ENCODE measurements at places on chromosomes 1 and 21.

GRCh38 chr1:167489571-167490340, 28.6 kb downstream of the CD247 start:
- peak; percentile 86 for DNase-seq

DNA sequence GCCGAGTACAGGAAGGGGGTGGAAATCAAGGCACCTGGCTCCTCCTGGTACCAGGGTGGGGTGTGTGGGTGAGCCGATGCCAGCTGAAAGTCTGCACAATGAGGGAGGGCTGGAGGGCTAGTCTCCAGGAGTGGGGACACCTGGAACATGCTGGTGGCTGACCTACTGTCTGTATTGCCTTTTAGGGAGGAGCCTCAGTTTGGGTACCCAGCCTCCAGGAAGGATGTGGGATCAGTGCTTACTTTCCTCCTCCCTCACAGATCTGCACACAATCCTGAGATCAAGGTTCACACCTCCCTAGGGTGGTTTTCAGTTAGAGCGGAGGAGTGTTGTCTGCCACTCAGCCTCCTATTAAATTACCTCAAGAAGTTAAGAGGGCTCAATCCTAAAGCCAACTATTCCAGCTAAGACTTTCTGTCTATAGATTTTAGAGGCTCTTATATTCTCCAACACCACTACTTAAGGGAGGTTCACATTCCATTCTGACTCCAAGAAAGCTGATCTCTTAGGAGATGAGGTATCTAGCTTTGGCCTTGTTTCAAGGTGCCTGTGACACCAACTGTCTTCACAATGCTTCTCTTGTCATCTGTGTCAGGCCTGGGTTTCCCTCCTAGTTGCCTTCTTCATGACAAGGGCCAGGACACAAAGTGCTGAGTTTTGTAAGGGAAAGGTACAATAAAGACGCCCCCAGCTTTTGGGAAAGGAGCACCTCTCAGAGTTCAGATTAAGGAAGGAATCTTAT, 15.7 kb downstream of the SSR2 start:
- DNase-seq, result no peak

DNA sequence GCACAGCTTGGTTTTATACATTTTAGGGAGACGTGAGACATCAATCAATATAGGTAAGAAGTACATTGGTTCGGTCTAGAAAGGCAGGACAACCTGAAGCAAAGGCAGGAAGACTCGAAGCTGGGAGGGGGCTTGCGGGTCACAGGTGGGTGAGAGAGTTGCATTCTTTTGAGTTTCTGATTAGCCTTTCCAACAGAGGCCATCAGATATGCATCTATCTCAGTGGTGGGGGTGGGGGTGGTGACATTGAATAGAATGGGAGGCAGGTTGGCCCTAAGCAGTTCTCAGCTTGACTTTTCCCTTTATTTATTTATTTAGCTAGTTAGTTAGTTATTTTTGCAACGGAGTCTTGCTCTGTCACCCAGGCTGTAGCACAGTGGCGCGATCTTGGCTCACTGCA, 85.6 kb downstream of the WDR4 start:
- no peak for DNase-seq

GRCh38 chr21:46661211-46661625, 25.7 kb downstream of the PRMT2 start:
- peak; percentile 89 for DNase-seq

- no peak for DNase-seq
Observed at GRCh38 chr21:15301014-15301413, 236.2 kb upstream of the NRIP1 start.

DNA sequence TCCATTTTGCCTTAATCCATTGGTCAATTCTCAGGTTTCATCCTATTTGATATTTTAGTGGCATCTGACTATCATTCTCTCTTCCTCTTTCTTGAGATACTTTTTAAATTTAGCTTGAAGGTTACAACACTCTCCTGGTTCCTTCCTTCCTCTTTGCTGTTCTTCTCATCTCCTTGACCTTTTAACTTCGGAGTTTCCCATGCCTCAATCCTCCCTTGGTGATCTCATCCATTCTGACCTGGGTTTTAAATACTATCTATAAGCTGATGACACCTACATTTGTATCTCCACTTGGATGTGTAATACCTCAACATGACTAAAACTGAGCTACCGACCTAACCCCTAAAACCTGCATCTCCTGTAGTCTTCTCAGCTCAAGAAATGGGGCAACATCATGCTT, 4.8 kb upstream of the ZNF687 start:
- DNase-seq, result no peak

- no peak for DNase-seq
Observed at GRCh38 chr1:9169601-9170137, 40.8 kb upstream of the GPR157 start.

DNA sequence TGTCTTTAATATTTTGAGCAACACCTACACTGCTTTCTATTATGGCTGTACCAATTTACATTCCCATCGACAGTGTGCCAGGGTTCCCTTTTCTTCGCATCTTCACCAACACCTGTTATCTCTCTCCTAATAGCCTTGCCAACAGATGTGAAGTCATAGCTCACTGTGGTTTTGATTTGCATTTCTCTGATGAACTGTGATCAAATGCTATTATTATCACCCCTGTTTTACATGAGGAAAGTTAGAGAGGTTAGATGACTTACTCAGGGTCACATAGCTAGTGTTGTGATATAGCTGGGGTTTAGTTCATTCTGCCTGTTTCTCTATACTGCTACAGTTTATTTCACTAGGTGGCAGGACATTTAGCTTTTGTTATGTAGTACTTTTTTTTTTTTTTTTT, 204.1 kb downstream of the FMN2 start:
- DNase-seq, result no peak

DNA sequence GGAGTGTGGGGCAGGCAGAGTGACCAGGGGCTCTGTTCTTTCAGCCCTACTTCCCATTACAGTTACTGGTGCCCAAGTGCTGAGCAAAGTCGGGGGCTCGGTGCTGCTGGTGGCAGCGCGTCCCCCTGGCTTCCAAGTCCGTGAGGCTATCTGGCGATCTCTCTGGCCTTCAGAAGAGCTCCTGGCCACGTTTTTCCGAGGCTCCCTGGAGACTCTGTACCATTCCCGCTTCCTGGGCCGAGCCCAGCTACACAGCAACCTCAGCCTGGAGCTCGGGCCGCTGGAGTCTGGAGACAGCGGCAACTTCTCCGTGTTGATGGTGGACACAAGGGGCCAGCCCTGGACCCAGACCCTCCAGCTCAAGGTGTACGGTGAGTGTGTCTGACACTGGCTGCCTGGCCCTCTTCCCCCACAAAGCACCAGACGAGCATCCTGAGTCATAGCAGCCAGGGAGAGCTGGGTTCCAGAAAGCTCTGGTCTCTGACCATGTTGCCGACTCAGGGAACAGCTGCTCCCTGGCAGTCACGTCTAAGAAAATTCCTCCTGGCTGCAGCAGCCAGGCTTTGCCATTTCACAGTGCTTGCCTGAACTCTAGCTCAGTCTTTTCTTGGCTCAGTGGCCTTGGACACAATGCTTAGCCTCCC, 3.3 kb downstream of the SLAMF8 start:
- DNase-seq, result no peak

DNA sequence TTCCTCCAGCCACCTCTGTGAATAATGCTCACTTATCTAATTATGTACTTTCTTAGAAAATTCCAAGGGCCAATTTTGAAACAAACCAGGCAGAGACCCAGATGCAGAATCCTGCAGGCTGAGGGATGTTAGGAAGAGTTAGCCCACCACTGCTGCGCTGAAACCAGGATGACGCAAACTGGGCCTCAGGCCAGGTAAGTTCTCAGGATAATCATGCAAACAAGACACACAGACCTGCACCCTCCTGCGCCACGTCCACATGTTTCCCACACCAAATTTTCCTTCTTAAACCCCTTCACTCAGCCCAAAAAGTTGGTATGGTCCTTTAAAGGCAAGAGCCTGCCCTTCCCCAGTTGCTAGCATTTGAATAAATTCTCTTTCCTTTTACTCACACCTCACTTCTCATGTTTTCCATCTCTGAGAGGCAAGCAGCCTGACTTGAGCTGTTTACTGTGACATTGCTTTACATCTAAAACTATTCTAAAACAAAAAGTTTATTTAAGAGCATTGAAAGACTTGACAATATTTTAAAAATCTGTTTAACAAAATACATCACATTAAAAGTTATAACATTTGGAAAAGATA, 887.1 kb downstream of the LRRIQ3 start:
- no peak for DNase-seq

- no peak for DNase-seq
Observed at GRCh38 chr1:174890024-174890423, 109.7 kb upstream of the CACYBP start.

DNA sequence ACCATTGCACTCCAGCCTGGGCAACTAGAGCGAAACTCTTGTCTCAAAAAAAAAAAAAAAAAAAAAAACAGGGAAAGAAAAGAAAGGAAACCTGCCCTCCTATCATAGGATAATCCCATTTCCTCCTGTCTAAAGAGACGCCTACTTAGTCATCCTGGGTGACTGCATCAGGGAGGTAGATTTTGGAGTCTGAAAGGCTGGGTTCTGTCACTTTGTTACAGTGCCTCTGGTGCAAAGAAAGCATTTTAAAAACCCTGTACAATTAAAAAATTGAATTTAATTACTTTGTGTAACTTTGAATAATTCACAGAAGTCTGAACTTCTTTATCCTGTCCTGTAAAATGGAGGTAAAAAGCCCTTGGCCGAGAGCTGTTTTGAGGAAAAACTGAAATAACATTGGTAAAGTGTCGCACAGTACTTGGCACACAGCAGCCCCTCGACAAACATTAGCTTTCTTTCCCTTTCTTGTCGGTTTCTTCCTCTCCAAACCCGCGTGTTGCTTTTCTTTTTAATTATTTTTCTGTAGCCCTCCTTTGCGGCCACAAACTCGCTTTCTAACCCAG, 657 bp upstream of the HDAC1 start:
- no peak for DNase-seq

- DNase-seq, result no peak
Observed at GRCh38 chr1:235918465-235918864, 51.8 kb upstream of the LYST start.

DNA sequence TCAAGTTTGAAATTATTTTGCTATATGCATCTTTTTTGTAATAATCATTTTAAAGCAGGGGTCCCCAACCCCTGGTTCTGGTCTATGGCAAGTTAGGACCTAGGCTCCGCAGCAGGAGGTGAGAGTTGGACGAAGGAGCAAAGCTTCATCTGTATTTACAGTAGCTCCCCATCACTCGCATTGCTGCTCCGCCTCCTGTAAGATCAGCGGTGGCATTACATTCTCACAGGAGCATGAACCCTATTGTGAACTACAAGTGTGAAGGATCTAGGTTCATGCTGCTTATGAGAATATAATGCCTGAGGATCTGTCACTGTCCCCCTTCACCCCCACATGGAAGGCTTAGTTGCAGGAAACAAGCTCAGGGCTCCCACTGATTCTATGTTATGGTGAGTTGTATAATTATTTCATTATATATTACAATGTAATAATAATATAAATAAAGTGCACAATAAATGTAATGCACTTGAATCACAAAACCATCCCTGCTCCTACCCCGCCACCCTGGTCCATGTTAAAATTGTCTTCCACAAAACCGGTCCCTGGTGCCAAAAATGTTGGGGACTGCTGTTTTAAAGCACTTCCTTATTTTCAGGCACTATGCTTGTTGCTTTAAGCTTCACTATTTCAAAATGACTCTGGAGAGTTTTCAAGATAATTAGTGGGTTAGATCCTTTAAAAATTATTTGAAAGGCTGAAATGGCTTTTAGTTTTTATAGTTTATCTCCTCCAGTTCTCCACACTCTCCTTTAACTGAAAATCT, 74.8 kb downstream of the PLA2G4A start:
- DNase-seq, result no peak

- DNase-seq, result no peak
Observed at GRCh38 chr1:160539990-160540858, 17.2 kb upstream of the SLAMF6 start.

DNA sequence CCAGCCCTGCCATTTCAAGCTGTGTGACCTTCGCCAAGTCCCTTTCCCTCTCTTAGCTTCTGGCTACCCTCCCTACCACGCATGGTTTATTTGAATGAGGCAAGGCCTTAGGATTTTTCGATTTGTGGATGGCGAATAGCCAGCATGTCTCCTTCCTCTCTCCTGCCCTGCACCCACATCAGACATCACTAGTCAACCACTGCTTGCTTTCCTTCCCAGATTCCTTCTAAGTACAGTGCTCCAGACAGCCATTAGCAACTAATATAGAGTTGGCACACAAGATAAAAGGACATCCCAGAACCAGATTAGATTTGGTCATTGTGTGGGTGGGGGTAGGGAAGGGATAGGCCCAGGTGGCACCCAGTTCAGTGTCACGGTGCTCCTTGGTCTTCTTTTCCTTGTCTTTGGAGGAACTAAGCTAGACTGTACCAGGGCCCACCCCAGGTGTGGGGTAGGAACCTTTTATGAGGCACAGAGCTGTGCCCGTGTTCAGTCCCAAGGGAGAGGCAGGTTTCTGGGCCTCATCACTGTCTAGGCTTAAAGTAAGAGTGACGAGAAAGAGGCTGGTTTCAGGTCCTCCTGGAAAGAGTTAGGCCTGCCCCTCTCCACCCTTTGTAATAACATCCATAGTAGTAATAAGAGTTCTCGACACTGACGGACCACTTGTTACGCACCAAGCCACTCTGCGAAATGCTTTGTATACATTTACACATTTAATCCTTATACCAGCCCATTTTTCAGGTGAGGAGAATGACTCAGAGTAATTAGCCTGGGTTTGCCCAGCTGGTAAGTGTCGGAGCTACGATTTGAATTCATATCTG, 8.6 kb downstream of the ALPL start:
- DNase-seq, result no peak

- no peak for DNase-seq
Observed at GRCh38 chr1:32791881-32792280, 25.3 kb downstream of the YARS1 start.

DNA sequence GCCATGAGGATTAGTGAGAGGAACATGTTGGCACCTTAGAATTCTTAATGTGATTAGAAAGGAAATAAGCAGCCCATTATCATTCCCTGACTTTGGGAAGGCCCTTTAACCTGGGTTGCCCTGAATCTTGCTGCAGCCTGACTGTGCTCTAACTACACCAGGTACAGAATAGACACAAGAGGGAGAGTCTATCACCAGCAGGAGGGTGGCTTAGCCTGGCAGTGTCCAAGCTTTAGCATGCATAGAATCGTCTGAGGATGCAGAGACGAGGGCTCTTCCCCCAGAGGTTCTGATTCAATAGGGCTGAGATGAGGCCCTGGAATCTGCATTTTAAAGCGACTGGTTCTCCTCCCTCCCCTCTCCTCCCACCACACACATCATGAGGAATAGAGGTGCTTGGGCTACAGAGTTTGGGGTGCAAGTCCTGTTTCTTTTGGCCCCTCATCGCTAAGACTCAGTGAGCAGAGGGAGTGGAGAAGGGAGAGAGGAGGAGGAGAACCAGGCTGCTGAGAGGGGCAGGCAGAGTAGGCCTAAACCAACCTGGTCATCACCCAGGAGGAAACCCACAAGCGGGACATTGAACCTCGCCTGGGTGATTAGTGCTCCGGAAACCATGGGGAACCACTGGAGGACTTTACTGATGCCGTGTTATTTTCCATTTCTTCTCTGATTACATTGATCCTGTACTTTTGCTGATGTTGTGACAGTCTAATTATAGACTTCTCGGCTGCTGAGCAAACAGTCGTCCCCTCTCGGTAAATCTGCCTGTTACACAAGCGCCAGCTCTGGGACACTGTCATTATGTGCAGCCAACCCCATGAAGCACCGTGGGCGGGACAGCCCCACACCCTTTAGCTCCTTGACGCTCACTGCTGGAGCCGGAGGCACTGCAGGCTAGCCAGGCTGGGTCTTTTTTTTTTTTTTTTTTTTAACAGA, 6.3 kb upstream of the TENT5C start:
- DNase-seq, result no peak

Measured in NT2/D1 (cell line).